ENCODE measurements at places on chromosomes 11 and 22. TPM values are rescaled to one million over a fixed set of nuclear protein-coding genes. Genes with fewer than 3 reads are reported as not detected.

The MRGPRX3 gene
- not detected for total RNA-seq

The MUC2 gene
- total RNA-seq = not detected

The TRIM48 gene
- total RNA-seq = not detected

The CYTH4 gene
- 0.12 TPM for total RNA-seq

The OR5B21 gene
- total RNA-seq = not detected

The SMCO4 gene
- total RNA-seq = 13.9 TPM

The TREH gene
- total RNA-seq = under 0.01 TPM
